ENCODE measurements at places on chromosomes 6 and 20.

DNA sequence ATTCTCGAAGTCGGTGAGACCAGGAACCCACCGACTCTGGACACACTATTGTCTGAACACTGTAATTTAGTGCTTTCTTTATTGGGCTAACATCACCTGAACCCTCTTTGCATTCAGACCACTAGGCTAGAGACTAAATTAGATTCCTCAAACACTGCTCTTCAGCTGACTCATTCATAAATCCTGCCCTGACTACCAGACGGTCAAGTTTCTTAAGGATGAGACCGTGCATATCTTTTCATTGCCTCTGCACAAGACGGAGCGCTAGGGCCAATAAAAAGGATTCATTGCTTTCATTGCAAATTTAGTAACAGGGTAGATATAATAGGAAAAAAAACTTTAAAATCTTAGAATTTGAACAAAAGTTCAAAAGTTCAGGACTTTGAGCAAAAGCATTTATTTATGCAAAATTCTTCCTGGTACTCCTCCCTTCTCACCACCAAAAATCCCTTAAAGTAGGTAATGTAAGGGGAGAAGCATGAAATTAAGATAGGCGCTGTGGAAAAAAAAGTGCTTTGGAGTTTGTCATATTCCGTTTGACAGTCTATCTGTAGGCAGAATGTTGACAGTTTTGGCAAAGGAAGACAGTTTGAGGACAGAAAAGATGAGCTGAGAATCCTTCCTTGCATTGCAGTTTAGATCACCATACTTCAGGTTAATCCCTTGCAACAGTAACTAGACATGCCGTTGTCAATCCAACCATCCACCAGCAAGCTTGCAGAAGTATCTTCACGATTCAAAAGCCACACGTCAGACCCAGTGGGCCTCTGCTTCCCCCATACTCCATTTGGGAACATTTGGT is 328.6 kb upstream of the JARID2 start:
- no peak for DNase-seq

DNA sequence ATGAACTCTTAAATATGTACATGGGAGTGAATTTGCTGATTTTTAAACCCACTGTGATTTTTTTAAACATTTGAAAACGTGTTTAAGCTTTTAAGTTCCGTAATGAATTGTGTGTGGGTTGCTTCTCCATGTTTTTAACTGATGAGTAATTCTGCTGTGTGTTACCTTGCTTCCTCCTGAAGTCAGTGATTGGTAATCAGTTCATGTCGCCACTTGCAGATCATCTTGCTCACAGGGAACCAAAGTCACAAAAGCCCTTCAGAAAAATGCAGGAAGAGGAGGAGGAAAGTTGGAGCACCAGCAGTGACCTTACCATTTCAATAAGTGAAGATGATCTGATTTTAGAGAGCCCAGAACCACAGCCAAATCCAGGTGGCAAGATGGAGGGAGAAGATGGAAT is 36.7 kb downstream of the KIZ start:
- no peak for DNase-seq

GRCh38 chr6:1615151-1615852 is 5.6 kb downstream of the FOXC1 start:
- no peak for DNase-seq

DNA sequence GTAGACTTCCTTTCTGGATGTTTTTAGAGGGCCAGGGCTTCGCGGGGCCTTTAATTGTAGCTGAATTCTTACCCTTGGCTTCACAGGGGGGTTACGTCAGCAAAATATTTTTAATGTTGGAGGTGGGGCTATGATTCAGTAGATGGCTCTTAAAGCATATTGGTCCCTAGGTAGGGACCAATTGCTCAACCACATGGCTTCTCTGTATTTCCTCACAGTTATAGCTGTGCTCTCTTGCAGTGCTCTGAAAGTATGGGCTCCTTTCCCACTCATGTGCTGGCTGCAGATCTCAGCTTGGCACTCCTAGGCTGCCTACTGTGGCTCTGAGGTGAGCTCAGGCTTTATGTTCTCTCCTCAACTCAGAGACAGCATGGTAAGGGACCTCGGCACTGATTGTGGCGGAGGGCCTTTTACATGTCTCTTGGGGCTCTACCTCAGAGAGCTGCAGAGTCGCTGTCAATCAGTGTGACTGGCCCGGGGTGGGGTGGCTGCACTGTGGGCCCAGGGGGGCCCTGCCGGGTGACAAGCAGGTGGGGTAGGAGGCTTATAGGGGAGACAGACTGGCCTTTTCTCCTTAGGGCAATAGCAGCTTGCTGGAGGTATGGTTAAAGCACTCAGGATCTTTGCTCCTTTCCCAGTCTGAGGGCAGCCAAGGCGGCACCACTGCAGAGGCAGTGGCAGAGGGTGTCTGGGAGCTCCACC is 318.0 kb downstream of the DOK5 start:
- DNase-seq, result no peak

- DNase-seq, result no peak
Measured at GRCh38 chr6:15800841-15801617, 138.2 kb upstream of the DTNBP1 start.

DNA sequence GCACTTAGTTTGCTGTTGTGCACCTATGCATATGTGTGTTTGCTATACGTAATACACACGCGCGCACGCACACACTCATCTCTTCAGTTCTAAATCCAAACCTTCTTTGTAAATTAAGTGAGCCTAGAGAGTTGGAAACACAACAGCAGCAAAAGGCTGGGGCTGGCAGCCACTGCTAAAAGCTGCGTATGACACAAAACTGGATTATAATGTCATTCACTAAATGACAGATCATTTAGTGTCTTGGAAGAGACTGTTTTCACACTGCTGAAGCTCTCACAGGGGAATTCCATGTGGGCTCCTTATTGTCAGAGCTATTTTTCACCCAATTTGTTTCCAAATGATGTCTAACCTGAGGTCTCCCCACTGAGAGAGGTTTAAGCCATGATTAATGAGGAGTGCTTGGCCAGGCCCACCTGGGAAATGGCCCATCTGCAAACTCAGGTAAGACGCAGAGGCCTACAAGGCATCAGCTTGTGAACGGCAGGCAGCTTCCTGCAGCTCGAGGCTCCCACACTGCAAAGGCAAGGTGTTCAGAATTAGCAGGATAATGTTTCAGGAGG is 94.2 kb downstream of the OLIG3 start:
- DNase-seq, result no peak

DNA sequence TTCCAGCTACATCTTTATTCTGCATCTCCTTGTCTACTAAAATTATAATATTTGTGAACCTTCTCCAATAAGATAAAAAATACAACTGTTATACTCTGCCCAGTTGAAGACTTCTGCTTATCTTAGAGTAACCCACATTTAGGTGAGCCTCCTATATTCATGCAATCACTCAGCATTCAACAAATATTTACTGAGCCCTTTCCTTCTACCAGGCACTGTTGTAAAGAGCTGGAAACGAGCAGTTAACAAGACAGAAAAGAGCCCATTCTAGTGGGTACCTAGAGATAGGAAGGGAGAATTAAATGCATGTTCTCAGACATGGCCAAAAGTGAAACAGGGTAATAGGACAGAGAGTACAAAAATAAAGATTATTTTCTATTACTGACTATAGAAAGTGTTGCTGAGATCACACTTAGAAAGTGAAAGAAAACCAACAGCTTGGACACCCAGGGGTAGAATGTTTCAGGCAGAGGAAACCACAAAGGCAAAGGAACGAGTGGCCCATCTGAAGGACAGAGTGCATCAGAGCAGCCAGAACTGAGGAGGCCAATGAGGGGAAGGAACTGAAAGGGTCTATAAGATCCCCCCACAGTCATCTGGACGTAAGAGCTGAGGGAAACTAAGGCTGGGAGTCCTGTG is 50.8 kb upstream of the SMLR1 start:
- DNase-seq, result no peak

DNA sequence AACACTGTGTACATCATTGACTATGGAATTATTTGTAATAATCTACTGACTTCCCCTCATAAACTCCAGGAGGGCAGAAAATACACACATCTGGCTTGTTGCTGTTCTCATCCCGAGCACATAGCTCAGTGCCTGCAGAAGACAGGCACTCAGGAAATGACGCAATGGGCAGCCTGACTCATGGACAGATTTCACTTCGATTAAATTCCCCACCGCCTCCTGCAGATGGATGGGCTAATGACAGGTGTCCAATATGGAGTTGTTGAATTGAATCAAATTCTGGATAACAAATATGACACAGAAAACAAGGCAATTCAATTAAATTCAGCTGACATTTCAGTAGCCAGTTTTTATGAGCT is 9.1 kb downstream of the ANKRD60 start:
- DNase-seq, result no peak

- no peak for DNase-seq
Measured at GRCh38 chr20:11716239-11716944, 201.3 kb upstream of the BTBD3 start.

DNA sequence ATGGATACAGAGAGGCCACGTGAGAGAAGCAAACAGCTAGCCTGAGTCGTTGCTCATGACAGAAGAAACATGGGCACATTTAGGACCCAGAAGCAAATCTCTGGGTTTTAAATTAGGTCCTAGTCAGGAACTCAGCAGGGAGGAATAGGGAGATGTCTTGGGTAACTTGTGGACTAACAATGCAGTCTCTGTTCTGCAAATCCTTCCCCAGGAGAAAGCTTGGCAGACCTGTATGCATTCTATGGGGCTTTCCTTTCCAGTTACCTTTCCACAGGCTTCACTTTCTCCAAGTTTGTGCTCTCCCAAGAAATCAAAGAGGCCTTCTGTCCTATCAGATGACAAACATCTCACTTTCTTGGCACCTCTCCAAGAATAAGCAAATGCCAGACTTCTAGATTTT is 47.2 kb upstream of the PLCB4 start:
- DNase-seq, result no peak

DNA sequence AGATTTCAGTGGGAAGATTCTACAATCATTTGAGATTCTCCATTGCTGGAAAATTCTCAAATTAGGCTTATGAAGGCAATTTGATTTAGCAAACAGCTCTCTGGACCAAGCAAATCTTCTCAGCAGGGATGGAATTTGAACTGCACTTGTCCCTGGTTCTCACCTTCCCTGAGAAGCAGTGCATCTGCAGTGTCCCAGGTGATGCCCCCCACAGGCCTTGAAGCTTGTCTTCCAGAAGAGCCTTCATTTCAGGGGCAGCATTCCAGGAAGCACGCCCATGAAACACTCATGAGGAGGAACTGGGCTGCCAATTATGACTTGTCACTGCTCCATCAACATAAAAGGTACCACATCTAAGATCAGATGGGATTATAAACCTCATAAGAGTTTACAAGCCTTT is 82.8 kb upstream of the HDAC2 start:
- no peak for DNase-seq

GRCh38 chr6:11398451-11399326 is 138.9 kb upstream of the TMEM170B start:
- DNase-seq, result no peak

DNA sequence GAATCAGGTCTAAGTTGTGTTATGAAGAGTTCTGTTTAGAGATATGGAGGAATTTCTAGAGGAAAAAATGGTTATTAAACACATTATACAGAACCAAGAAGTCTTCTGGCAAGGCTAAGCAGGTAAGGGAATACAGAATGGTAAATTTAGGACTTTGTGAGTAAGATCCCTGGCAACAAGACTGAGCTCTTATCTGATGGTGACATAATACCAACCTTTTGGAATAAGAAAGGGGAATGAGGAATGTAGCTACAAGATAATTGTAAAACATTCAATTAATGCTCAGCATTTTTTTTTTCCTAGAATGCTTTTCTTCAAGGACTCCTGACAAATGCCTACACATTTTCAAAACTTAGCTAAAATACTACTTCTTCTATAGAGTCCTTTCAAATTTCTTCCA is 51.8 kb downstream of the CYB5R4 start:
- DNase-seq, result no peak

DNA sequence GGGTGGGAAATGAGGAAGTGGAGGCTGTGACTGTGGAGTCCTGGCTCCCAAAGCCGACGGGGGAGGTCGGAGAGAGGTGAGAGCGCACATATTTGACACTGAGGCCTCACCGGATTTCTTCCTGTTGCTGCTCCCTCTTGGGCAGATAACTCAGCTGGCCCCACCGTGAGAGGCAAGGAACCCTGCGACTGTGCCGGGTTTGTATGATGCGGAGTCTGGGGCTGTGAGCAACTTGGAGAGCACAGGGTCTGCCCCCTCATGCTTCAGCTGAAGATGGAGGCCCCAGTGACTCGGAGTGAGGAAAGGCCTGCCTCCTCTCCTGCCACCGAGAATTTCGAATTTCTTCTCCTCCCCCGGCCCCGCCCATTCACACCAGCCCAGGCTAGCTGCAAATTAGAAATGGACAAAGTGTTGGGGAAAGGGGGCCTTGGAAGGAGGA is 160.6 kb downstream of the GRM4 start:
- no peak for DNase-seq

DNA sequence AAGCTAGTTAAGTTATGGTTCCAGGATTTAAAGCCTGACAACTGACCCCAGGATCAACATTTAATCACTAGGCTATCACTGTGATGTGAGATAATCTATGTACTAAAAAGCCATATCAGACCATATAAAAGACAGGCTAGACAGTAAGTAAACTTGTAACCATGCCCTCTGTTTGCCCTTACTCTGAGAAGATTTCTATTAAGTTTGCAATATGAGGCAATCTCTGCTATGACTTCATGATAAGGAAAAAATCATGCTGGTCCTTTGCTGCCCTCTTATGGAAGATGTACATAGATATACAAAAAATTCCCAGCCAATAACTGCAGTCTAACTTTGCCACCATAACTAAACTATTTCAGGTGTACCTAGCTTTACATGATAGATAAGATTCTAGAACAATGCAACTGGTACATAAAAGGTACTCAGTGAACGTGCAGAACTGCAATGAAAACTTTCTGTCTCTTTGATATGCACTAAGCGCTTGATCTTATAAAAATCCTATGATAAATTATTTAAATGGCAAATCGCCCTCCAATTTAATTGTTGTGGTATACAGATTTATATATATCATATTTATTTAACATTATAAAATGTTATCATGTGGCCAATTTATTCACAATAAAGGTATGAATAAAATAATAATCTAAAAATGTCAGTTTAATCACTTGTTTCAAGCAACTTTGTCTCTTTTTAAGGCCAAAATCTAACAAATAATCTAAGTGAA is 70.5 kb downstream of the FAM217A start:
- peak; percentile 42 for DNase-seq

GRCh38 chr6:27451660-27452390 is 21.1 kb downstream of the ZNF184 start:
- DNase-seq, result no peak

Data from hippocampal formation (tissue), 2 donors.